Kidney epithelial cell (primary cell): ENCODE measurements at places on chromosomes 1 and 21. TPM values are rescaled to one million over a fixed set of nuclear protein-coding genes. Genes with fewer than 3 reads are reported as not detected.

DNA sequence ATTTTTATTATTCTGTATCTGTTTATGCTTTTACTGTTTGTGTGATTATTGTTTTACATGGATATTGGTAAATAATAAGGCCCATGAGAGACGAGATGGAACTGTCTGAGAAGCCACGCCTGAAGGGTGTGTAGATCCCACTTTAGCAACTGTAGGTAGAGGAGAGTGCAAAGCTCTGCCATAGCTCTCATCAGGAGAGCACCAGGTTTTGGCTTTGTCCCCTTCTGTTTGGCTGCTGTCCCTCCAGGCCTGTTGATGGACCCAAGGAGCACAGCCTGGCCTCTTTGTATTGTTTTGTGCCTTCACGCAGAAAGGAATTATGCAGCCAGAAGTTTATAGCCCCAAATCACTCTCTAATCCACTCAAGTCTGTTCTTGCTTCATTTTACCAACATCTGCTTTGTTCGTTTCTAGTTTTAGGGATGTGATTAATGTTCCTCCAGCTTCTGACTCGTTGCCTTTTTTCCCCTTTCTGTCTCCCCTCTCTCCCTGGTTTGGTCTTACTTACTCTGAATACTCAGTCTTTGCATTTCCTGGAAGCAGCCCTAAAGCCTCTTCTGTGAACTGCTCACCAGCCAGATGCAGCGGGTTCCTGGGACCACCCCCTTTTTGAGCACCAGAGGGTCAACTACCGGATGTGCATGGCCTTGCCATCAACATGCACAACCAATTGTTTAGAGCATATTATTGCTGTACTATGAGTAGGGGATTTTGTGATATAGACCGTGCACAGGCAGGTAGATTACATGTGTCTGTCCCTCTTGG is 127.3 kb downstream of the HHAT start:
- no peak for DNase-seq

DNA sequence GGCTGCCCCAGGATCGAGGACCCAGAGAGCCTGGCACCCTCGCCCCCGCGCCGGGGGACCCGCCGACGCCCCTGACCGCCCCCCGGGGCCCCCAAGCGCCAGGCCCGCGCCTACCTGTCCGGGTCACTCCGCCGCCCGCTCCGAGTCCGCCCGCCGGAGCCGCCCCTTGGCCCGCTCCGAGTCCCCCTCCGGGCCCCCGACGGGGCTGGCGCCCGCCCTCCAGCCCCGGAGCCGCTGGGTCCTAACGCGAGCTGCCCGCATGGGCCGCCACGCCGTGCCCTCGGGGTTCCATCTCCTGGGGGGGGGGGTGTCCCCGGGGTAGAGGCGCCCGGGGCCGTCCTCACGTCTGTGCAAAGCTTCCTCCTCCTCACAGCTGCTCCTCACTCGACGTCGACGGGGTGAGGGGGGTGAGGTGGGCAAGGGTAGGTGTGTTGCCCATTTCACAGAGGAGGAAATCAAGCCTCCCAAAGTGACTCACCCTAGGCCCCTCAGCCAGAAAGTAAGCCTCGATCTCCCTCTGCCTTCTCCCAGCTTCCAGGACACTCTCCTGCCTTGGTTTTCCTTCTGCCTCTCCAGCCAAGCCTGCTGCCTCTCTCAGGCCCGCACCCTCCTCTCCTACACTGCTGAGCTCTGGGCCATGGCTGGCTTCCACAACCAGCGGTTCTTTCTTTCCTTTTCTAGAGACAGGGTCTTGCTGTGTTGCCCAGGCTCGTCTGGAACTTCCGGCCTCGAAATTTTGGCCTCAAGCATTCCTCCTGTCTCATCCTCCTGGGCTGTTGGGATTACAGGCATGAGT is at the start of gene MFAP2:
Gene MFAP2, minus strand, starts transcription at position 148 of the 796 bp plus-strand sequence. CDS start 2,347 bp downstream, outside the sequence.
- no peak for DNase-seq

CELA3A gene
- not detected in 2 replicates for total RNA-seq

TNNT2 gene
- 0.08 and 0.89 TPM in 2 replicates for total RNA-seq

GRCh38 chr1:73181190-73181540 is 898.8 kb upstream of the NEGR1 start:
- DNase-seq: no peak

DNA sequence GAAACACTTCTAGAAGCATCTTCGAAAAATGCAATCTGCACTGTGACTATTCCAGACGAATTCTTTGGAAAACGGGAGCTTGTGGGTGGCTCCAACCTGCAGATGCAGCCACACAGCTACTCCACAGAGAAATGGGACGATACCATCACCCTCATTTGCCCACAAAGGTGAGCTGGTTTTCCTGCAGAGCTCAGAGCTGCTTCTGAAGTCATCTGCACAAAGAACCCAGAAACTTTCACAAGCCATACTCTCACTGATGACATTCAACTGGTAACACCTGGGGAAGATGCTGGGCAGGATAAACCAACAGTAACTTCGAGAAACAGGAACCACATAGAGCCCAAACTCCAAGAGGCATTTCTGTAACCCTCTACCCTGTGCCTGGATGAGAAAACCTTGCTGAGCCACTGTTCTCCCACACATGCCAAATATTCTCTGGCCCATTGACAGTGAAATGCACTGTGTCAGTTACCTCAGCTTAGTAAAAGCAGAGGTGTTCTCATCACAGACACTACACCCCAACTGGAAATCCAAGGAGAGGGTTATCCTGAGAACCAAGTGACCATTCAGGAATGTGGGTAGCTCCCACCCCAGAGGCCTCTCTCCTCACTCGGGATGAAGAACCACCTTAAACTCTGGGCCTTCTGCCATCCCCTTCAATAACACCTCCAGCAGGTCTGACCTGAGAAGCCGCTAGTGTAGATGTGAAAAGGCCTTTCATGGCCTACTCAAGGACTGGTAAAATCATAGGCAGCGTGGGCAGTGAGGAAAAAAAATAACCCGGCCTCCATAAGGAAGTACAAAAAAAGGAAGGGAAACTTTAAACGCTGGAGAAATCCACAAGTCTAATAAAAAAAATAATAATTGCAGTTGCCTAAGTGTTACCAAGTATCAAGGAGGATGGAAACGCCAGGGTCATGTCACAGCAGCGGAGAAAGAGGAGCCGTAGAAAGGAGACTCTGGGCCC is 56.7 kb downstream of the HSF2BP start:
- no peak for DNase-seq

ZBED6 gene
- total RNA-seq: 9.1 and 15.5 TPM in 2 replicates

GRCh38 chr1:144101397-144102045 is 129.7 kb upstream of the FAM72C start:
- DNase-seq: no peak

DNA sequence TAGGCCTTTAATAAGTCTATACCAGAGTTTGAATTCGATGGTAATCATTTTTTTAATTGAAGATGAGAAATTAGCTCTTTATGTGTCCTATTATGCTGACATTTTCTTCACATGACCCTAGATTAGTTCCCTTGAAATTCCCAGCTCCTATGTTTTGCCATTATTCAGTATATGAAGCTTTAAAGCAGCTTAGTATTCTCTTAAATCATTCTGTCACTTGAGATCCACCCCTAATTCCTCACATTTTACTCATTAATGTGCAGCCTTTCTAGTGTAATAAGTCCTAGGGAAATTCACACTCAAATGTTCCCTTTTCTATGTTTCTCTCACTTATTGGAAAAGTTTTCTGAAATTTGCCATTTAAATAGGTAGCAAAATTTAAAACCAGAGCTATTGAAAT is 704.5 kb upstream of the B3GALT2 start:
- DNase-seq: no peak

GRCh38 chr1:51734896-51735745 is 118.2 kb downstream of the OSBPL9 start:
- DNase-seq: no peak

- no peak for DNase-seq
These were observed 766 bp downstream of the AGO4 start for GRCh38 chr1:35808450-35809113.

TNFRSF8 gene
- total RNA-seq: 0.21 and 1.2 TPM in 2 replicates
